ENCODE measurements at places on chromosomes 13 and 19. TPM values are rescaled to one million over a fixed set of nuclear protein-coding genes. Genes with fewer than 3 reads are reported as not detected.

The ZNF578 gene
- total RNA-seq, result 1.1 TPM

The NLRP4 gene
- not detected for total RNA-seq

GRCh38 chr13:31330236-31330635 lies 130.5 kb downstream of the B3GLCT start:
- DNase-seq, result no peak

DNA sequence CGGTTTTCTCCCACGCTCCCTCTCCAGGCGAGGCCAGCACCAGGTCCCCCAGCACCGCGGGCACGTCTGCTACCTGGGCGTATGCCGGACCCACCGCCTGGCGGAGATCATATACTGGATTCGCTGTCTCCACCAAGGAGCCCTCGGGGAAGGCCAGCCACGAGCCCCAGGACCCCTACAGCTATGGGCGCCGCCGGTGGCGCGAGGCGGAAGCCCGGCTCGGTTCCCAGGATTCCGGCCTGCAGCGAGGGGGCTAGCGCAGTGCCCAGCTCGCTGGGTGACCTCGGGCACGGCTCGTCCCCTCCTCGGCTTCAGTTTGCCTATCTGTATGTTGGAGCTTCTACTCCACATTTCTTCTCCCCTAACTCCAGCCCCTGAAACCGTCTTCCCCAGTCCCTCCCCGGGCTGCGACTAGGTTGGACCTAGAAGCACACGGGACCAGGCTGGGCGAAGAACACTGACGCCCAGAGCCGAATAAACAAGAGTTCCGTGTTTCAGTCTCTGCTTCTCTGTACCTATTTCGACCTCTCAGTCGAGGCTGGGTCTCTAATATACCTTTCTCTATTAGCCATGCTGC lies 749 bp upstream of the CPT1C start:
- DNase-seq, result no peak

- DNase-seq, result no peak
Observed at GRCh38 chr13:36157480-36157879, 26.3 kb upstream of the DCLK1 start.

DNA sequence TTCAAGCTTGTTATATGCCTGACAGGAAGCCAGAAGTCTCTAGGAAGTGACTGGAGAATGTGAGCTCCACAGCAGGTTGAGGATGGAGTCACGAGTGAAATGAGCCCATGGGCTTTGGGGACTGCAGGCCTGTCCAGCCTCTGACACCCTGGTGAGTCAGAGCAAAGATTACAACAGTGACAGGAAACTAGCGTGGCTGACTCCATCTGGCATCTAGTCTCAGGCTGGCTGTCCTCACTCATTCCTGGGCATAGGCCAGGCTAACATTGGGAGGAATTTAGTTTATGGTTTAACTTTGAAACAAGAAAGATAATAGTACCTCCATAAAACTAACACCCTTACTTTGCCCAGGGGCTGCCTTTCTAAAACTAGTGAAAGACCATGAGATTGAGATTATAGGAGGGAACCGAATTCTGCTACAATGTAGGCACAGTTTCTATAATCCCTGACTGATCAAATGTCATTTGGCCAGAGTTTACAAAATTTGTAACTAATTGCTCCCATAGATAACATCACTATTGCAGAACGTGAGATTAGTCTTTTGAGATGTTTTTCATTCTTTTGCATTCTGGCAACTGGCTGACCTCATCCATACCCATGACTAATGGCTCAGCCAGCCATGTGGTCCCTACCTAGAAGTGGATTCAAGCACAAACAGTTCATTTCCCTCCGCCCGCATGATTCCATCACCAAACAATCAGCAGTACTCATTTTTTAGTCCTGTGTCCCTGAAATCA lies 28.4 kb downstream of the PSG1 start:
- peak; percentile 98 for DNase-seq

DNA sequence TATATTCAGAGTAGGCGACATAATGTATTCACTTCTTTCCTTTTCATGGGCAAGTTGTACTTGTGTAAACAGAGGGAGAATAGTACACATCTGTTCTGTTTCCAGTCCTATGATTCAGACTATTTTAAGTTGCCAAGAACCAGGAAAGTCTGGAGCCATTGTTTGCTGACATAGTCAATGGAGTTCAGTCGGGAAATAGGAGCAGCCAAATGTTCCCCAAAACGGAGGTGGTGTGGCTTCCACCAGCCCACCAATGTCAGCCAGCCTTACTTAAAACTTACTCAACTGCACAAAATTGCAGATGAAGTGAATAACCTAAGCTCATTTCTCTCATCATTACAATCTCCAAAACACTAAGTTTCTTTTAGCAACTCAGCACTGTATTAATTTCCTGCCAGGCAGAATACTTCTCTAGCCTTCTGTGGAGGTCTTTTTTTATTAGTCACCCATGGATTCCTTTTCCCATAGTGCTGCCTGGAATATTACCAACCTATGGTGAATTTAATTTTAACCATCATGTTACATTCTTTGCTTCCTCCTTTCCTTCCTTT lies 22.3 kb upstream of the CSNK1A1L start:
- DNase-seq, result no peak

DNA sequence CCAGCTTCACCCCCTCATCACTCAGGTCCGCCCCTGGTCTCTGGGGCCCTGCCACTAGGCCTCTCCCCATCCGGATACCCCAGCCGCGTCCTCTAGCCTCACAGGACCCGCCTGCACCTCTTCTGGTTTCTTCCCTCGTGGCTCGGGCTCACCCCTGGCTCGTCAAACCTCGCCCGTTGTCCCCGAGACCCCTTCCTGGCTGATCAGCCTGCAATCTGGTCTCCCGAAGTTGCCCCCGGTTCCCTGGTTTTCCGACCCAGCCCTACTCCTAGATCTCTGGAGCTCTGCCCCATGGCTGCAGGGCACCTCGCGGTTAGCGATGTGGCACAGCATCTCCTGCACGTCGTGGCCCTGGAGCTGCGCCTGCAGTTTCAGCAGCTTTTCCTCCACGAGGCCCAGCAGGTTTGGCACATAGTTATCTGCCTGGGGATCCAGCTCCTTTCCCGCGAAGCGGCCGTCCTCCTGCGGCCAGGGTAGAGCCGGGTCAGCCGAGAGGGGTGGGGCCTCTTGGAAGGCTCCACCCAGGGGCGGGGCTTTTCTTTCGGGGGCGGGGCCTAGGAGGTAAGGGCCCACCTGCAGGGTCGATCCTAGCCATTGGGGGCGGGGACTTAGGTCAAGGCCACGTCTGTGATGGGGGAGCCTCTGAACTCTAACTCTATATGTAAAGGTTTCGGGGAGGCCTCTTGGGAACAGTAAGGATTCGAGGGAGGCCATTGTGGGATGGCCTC lies 2.4 kb upstream of the RGL3 start:
- no peak for DNase-seq

Data from foreskin keratinocyte (primary cell).